A172 (cell line): ENCODE measurements at places on chromosomes 4 and X. TPM values are rescaled to one million over a fixed set of nuclear protein-coding genes. Genes with fewer than 3 reads are reported as not detected.

DNA sequence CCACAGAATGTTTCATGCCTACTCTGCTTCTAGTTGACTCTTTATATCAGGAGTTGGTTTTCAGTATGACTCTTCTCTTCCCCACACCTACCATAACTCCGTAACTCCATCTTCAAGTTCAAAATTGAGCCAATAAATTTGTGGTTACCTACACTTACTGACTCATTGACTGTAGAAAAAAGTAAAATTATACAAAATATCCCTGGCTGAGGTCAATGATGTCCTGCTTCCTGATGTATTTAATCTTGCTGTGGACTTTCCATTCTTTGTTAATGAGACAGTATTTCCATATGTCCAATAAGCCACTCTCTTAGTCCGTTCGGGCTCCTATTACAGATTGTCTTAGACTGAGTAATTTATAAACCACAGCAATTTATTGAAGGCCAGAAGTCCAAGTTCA, 9.9 kb upstream of the NLGN4X start:
- DNase-seq = no peak

DNA sequence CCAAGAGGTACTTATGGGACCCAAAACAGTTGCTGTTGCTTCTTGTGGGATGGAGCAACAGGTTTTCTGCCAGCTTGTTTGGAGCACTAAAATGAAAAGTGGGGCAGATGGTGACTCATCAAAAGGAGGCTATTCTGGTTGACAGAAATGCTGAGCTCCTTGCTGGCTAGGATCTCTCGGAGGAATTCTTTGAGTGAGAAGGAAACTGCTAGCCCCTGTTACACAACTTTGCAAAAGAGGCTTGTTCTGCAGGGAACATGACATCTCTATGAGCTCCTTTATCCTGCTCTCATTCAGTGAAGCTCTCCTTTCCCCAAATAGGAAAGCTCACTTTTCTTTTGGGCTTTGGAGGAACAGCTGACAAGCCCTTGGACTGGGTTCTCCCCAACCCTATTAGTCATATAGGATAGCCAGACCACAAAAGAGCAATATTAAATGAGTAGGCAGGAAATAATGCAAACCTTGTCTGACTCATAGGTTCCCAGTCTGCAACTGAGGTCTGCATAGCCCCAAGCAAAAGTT, 108.3 kb downstream of the CDS1 start:
- peak; percentile 93 for DNase-seq

DNA sequence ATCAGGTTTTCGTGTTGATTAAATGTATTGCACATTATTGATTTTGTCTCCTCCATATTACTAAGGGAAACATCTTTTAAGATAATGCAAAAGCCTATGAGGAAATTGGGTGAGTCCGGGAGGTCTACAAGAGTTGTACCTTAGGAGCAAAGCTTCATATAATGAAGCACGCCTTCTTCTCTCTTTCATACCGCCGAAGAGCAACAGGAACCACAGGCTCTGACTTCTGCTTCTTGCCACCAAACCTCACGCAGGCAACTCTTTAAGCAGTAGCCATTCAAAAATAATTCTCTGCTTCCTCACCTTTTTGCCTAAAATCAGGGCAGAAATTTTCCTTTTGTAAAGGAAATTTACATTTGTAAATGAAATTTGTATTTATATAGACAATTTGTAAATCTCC, 139.6 kb downstream of the SPRY1 start:
- DNase-seq = no peak

GRCh38 chr4:41098093-41099048, 116.0 kb downstream of the APBB2 start:
- no peak for DNase-seq

DNA sequence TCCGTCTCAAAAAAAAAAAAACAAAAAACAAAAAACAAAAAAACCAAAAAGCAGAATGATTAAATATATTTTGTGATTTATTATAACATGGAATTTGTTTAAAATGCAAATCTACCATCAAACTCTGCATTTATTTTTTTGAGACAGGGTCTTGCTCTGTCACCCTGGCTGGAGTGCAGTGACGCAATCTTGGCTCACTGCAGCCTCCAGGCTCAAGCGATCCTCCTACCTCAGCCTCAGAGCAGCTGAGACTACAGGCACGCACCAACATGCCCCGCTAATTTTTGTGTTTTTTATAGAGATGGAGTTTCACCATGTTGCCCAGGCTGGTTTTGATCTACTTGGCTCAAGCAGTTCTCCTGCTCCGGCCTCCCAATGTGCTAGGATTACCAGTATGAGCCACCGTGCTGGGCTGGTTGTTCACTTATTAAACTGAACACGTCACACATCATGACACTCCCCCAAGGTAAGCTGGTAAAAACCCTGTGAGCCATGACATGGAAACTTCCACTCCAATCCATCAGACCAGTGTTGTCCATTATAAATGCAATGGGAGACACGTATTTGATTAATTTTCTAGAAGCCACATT, 45.7 kb downstream of the RBM47 start:
- DNase-seq = no peak

- no peak for DNase-seq
Measured at GRCh38 chrX:18640686-18641085, 31.2 kb downstream of the RS1 start.

DNA sequence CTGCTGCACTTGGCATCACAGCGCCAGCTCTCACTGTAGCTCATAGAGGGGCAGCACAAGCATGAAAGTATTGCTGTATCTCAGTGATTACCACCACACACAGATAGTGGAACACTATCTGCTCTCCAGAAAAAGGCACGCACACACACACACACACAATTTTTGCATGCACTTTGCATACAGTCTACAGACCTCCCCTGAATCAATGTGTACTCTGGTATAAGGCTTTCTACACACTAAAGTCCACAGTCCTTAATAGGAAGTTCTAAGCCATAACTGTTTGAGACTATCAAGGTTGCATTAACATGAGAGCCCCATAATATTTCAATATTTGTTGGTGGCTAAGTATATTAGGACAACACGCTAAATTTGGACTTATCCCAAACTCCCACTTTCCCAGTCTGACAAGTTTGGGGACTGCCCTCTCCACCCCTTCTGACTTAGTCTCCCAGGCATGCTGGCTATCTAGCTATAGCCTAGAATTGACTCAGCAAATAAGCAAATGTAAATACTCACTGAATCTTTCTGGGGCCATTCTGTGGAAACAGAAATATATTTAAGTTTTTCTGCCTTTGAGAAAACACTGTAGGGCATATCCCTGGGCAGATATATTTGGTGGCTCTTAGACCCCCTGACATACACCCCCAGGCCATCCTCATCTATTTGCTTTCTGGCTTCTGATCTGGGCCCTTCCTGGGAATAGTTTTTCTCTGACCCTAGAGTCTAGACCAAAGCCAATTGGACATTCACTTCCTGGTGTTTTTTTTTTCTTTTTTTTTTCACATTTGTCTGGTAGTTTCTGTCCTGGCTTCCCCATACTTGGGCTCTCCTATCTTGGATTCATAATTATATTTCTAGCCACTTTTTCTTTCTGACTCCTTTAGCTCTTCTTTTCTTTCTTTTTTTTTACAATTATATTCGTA, 36.4 kb upstream of the CT47C1 start:
- DNase-seq = no peak

The CENPVL1 gene
- total RNA-seq = not detected in 2 replicates

The NPFFR2 gene
- not detected in 2 replicates for total RNA-seq

The CRLF2 gene
- not detected in 2 replicates for total RNA-seq

The DMD gene
- 17.6 and 29.7 TPM in 2 replicates for total RNA-seq

The YTHDC1 gene
- 41.2 and 70.9 TPM in 2 replicates for total RNA-seq

The KCNIP4 gene
- not detected in 2 replicates for total RNA-seq

The OPRPN gene
- not detected in 2 replicates for total RNA-seq
